CD4-positive, alpha-beta T cell treated with Interleukin-4 for 1 hour (primary cell): ENCODE measurements at places on chromosomes 11 and 22.

DNA sequence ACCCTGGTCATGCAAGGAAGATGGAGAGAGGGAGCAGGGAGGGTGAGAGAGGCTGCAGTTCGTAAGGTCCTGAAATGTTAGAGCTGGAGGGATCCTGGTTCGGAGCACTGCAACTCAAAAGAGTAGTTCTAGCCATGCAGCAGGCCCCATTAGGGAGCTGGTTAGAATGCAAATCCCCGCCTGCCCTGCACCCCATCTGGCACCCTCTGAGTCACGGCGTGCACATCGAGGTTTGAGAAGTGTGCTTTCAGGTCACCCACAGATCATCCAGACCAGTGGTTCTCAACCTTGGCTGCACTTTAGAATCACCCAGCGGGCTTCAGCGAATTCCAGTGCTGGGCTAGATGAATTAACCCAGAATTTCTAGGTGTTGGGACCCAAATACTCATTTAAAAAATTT is 48.2 kb downstream of the ST3GAL4 start:
- no peak for DNase-seq

DNA sequence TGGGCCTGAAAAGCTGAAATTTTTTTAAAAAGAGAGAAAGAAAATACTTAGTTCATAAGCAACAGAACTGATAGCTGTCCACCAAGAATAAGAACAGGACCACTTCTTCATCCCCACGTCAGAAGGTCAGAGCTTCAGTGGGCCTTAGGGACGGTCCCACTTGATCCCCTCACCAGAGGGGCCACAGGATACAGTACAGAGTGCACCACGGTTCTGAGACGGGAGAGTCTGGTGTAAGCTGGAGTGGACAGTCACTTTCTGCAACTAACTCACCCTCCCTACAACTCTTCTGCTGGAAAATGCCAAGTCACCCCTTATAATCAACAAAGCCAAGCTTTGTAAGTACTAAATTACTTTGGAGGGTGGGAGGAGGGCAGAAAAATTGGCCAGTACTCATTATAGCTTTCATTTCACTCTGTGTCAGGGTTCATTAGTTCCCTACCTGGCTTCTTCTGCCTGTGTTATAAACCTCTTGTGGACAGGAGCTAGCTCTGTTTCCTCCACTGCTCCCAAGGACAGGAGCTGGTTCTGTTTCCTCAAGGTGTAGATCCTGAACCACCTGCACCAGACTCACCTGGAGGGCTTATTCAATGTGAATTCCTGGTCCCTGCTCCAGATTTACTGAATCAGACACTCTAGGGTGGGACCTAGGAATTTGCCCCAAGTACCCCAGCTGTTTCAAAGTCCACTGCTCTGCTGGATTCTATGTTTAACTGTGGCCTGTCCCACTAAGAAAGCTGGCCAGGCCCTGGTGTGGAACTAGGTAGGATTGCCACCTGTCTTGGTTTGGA is 39.6 kb downstream of the SCGB1A1 start:
- DNase-seq = no peak

DNA sequence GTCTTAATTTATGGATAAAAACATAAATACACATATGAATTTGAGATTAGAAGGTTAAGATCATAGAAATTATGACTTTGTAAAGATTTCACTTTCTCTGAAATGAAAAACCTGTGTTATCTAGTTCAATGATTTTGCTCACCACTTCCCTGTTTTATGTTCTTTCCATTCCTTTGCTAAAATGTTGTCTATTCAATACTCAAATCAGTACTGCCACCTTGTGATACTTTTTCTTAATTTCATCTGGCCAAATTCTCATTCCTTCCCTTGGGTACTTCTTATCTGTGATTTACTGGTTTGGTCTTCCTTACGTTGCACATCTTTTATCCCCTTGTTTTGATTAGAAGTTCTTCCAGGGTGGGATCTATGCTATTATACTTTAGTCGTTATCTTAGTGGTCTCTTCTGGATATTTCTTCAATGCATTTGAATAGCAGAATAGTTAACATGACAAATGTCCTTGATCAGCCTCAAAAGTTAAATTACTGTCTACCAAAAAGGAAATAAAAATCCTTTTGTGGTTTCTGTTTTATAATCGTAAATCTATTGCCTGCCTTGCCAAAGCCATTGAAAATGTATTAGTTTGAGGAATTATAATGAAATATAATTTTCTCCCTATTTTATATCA is 197.0 kb downstream of the PGR start:
- no peak for DNase-seq

- no peak for DNase-seq
Observed at GRCh38 chr11:113992459-113993110, 17.7 kb downstream of the HTR3A start.

DNA sequence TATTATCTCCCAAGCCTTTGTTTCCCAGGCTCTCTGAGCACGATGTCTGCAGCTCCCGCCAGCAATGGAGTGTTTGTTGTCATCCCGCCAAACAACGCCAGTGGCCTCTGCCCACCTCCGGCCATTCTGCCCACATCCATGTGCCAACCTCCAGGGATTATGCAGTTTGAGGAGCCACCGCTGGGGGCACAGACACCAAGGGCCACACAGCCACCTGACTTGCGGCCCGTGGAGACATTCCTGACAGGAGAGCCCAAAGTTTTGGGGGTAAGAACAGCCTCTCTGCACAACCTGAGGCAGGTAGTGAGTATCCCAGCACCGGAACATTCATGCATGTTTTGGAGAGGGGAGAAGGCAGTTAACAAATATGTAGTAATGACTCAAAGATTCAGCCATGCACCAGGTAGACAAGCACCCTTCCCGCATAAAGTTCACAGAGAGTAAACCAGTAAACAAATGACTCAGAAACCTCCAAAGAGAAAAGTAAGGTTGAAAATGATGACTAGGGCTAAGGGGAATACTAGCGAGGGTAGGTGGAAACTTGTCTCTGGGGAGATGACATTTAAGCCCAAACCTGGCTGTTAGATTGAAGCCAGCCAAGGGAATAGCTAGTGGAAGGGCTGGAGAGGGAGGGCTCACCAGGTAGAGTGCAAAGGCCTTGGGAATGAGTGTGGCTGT is 7.2 kb downstream of the MS4A15 start:
- DNase-seq = no peak

GRCh38 chr11:123416566-123416965 is 13.5 kb upstream of the GRAMD1B start:
- no peak for DNase-seq

DNA sequence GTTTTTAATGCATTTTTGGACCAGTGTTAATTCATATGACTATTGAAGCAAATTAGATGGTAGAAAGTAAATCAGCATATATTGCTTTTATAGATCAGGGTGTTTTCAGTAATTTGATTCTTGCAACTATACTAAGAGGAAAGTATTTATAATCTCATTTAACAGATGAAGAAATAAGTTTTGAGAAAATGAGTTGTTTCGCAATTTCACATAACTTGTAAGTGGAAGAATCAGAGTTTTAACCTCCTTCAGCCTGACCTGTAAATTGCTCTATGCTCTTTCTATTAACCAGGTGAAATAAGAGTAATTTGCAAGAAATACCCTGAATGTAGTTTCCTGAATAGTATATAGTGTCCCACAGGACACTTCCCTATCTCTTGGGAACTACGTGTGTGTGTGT is 1106.8 kb upstream of the RAG2 start:
- DNase-seq = no peak

DNA sequence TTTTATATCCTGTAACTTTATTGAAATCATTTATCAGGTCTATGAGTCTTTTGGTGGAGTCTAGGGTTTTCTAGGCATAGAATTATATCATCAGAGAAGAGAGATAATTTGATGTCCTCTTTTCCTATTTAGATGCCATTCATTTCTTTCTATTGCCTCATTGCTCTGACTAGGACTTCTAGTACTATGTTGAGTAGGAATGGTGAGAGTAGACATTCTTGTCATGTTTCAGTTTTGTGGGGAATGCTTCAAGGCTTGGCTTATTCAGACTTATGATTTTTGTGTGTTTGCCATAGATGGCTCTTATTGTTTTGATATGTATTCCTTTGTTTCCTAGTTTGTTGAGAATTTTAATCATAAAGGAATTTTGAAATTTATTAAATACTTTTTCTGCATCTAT is 1078.3 kb downstream of the FAM181B start:
- no peak for DNase-seq

GRCh38 chr11:103924166-103925013 is 112.0 kb upstream of the DDI1 start:
- no peak for DNase-seq

GRCh38 chr22:40187389-40187788 is 9.7 kb downstream of the TNRC6B start:
- DNase-seq = no peak

DNA sequence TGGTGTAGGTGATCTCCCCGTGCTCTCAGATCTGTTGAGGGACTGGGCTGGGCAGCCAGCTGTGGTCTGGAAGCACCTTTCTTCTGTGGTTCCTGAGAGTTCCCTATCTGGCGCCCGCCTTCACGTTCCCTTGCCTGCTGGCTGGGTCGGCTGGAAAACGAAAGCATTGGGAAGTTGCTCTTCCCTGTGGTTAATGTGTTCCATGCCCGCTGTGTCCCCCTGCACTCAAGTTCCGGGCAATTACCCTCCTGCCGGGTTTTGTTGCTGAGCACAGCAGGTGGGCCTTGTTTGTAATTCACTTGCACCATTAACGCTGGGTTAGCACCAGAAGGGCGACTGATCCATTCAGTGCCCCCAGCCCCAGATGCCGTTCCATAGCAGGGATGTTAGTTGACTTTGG is 134.1 kb downstream of the GRIK4 start:
- no peak for DNase-seq

GRCh38 chr22:41070665-41071331 is 21.6 kb upstream of the EP300 start:
- DNase-seq = no peak

DNA sequence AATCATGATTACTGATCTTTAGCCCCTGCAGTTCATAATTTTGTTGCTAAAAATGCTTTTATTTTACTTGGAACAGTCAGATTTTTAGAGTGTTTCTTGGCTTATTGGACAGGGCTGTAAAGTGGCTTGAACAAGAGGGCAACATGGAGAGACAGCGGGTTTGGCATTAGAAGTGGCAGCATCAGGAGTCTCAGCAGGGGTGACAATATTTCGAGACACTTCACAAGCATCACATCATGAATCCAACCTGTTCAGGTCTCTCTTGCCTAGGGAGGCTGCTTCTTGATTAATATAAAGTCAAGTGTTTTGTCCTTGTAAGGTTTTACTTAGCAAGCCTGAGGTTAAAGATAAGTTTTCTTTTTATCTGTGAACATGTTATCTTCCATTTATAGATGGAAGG is 2249.5 kb downstream of the LRRC4C start:
- DNase-seq = no peak

DNA sequence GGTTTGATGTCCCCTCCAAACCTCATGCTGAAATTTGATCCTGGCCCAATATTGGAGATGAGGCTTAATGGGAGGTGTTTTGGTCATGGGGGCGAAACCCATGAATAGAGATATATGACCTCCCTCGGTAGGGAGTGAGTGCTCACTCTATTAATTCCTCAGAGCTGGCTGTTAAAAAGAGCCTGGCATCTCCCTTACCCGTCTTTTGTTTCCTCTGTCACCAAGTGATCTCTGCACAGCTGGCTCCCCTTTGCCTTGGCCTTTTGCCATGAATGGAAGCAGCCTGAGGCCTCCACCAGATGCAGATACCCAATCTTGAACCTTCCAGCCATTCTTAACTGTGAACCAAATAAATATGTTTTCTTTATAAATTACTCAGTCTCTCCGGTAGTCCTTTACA is 4.5 kb upstream of the CCDC81 start:
- no peak for DNase-seq

DNA sequence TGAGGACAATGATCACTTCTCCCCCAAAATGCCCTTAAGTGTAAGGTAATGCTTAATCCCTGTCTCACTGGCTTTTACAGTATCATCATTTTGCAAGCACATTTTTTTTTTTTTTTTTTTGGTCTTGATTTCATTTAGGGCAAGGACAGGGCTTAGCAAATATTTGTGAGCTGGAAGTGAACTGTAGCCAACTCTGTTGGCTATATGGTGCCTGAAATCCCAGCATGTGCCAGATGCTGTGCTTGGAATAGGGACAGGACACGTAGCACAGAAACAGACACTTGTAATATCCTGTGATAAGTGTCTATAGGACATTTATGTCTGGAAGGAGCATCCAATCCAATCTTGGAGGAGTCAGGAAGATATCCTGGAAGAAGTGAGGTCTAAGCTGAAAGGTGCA is 198.3 kb downstream of the NAV2 start:
- DNase-seq = no peak

DNA sequence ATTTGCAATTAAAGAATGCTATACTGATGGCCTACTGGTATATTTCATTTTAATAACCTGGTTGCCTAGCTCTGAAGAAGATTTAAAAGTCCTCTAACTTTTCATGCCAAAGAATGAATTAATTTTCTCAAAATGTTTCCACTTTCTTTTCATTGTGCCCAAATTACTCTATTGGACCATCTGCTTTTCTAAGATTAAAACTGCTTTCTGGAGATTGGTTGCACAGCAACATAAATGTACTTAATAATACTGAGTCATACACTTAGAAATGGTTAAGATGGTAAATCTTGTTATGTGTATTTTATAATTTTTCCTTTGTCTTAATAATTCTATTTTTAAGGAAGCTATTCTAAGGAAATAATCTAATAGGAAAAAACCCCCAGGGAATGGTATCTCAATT is 150.2 kb downstream of the SWAP70 start:
- DNase-seq = no peak

DNA sequence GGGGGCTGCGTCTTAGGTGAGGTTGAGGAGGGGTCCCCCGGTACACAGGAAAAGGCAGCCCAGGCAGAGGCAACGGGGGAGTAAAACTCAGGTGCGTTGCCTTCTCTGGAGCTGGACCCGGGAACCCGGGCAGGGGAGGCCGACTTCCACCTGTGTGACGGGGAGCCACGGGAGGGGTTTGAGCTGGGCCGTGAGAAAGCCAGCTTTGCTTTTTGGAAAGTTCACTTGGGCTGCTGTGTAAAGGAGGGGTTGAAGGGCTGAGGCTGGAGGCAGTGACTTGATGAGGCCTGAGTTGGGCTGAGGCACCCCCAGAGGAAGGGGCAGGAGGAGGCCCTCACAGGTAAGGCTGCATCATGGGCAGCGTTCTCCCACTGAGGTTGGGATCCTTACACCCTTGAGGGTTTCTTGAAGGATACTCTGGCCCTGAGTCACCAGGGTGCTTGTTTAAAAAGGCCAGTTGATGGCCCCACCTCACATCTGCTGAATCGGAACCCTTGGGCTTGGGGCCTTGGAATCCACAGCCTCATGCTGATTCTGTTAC is 47.2 kb downstream of the CHRDL2 start:
- no peak for DNase-seq

- no peak for DNase-seq
Observed at GRCh38 chr11:131195661-131196517, 174.5 kb upstream of the NTM start.

DNA sequence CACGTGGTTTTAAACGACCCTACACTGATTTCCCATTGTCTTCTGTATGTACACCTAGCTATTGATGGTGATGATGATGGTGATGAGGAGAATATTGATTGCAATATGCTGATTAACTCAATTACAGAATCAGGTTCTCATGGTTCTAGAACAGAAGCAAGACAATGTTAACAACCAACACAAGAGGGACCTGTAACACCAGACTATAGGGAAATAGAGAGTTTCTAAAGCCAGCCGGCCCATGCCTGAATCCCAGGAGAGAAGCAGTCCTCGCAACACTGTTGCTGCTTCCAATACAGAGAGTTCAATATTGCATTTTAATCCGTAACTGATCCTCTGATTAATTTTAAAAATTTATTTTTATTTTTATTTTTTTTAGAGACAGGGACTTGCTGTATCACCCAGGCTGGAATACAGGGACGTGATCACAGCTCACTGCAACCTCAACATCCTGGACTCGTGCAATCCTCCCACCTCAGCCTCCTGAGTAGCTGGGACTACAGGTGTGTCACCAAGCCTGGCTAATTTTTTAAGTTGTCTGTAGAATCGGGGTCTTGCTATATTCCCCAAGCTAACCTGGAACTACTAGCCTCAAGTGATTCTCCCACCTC is 22.2 kb upstream of the UBASH3B start:
- peak; percentile 58 for DNase-seq
